ELR (cell line): ENCODE measurements at places on chromosomes 3 and 15.
A peak's percentile ranks its signal among the peaks of the same experiment; 100 is the strongest.

- DNase-seq = no peak
Measured at GRCh38 chr3:124206225-124207055, 214.5 kb upstream of the ROPN1 start.

DNA sequence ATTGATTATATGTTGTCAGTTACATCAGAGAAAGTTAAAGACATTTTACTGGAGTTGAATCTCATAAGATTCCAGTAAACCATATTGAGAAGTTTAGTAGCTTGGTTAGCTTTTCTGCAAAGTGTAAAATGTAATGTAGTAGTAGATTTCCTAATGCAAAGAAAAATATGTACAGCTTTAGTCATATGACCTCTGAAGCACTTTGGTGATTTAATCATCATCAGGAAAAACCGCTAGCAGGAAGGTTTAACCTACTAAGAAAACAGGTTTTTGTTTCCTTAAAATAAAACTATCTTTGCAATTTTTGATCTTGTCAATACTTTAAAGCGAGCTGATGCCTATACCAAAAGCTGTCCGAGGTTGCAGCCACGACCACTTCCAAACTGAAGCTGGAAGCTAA is 364.6 kb upstream of the ZNF385D start:
- DNase-seq = peak; percentile 1

- DNase-seq = no peak
Measured at GRCh38 chr3:49153349-49153912, 12.7 kb downstream of the CCDC71 start.

GRCh38 chr15:53710906-53711305 is 48.6 kb downstream of the WDR72 start:
- no peak for DNase-seq

- no peak for DNase-seq
Measured at GRCh38 chr15:101145362-101145761, 106.5 kb downstream of the CHSY1 start.

- DNase-seq = no peak
Measured at GRCh38 chr3:189361103-189361835, 189.5 kb downstream of the TPRG1 start.

- peak; percentile 8 for DNase-seq
Measured at GRCh38 chr3:31522152-31522551, 10.6 kb upstream of the STT3B start.

GRCh38 chr3:128603811-128604775 is 46.5 kb downstream of the RPN1 start:
- no peak for DNase-seq

DNA sequence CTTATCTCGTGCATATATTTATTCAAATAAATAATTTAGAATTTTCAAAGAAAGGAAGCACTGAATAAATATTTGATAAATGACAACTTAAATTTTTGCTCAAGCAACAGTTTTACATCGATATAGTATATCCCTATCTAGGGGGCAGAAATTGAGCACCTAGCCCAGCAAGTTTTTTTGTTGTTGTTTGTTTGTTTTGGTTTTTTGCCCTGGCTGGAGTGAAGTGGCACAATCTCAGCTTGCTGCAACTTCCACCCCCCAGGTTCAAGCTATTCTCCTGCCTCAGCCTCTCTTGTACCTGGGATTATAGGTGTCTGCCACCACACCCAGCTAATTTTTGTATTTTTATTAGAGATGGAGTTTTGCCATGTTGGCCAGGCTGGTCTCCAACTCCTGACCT is 42.4 kb downstream of the OIP5 start:
- no peak for DNase-seq

DNA sequence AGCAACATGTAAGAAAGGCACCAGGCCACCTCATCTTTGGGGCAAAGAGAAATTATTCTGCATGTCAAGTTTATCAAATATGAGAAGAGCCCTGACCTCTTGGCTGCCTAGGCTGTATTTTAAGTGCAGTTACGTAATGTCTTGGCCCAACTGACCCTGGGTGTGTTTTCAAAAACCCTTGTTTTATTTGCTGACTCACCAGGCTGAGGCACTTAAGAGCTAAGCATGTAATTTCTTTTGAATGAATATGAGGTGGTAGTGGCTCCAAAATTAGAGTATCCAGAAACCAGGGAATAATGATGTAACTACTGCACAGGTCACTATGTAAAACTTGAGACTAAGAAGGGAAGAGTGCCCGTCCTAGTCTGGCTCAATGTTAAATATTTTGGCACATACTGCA is 24.3 kb downstream of the PGPEP1L start:
- peak; percentile 65 for DNase-seq

GRCh38 chr3:109187390-109187789 is 50.9 kb downstream of the C3orf85 start:
- DNase-seq = no peak

DNA sequence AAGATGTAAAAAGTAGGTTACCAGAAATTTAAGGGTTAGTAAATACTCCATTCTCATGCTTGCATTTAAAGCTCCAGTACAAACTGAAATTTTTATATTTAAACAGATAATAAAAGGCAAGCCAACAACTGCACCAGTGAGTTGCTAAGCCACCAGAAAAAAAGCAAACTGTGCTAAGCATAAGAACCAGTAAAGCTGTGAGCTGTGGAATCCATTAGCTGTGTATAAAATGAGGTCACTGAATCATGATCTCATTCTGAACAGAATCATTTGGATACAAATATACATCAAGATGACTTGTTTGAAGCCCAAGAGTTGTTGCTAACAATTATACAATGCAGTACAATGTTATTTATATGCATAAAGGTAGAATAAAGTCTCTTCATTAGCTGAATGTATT is 1312.2 kb downstream of the SI start:
- DNase-seq = no peak

GRCh38 chr15:75109736-75110130 is 86.3 kb downstream of the PPCDC start:
- no peak for DNase-seq

- no peak for DNase-seq
Measured at GRCh38 chr3:36486009-36486795, 105.9 kb downstream of the STAC start.

GRCh38 chr3:153590051-153590450 is 428.0 kb downstream of the RAP2B start:
- no peak for DNase-seq

GRCh38 chr3:65265511-65265910 is 577.7 kb upstream of the ADAMTS9 start:
- DNase-seq = no peak

DNA sequence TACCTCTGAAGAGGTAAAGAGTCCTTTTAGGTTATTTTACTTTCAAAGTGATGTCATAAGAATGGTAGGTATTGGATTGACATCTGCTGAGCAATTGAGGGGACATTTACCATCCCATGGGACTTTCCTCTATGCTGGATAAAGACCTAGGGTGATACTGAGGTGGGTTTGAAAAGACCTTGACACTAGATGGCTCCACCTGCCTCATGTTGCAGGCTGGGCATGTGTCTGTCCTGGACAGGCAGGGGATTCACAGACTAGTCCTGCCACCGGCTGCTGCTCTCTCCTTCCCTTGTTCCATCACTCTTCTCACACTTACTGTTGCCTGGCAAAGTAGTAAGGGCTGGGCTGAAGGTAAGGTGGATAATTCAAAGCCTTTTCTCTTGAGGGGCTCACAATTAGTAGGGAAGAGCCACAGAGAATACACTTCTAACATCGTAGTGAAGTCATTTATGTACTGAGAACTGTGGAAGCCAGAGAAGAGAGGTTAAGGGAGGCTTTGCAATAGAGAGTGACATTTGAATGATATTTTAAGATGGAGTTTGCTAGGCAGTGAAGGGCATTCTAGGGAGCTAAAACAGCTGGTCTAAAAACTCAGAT is 27.7 kb downstream of the TRAK1 start:
- peak; percentile 62 for DNase-seq

GRCh38 chr15:99983171-99983885 is 250.1 kb upstream of the LYSMD4 start:
- DNase-seq = peak; percentile 9

DNA sequence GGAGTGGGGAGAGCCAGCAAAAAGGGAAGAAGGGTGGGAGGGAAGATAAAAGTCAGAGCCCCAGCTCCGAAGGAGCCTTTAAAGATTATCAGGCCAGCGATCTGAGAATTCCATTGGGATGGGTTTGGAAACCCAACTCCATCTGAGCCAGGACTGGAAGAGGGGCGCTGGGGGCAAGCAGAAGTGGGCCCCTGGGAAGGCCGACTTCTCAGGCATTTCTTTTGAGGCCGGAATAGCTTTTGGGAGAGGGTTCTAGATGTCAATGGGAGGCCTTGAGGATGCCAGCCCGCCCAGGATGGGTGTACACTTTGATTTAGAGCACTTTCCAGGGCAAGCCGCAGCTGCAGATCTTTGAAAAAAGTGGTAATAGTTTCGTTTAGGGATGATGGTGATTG is 6.6 kb upstream of the SOX2 start:
- DNase-seq = no peak

DNA sequence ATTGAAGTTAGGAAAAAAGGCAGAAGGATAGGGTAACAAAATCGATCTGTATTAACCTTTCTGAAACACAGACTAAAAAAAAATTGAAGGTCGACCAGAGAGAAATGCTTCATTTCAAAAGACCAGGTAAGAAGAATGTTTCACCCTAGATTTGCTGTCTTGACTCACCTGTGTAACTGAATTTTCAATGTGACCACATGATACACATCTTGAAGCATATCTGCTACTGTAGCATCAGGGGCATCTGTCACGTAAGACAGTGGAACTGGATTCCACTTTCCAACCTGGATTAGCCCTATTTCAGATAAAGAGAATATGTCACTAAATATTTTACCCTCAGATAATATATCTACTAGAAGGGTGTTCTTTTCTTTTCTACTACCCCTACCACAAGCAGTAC is 9.3 kb downstream of the SATB1 start:
- DNase-seq = no peak

- DNase-seq = peak; percentile 83
Measured at GRCh38 chr3:190862209-190863118, at the start of gene GMNC. TSS of gene GMNC (minus strand) at chr3:190862694. CDS start at chr3:190862615, 79 bp downstream.

DNA sequence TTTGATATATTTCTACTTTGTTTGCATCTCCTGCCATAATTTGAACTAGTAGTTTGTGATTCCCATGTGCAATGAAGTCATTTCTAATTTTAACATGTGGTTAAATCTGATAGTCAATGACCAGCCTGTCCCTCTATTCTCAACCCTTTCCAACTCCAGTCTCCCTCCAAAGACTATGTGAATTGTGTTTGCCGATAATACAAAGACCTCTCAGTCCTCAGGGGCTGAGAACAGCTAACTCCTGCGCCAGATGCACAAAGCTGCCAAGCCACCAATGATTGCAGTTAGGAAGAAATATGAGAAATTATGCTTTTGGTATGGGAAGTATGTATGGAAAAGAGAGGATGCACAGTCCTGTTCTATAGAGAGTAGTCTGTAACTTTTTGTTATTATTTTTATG is 54.0 kb downstream of the KCNH8 start:
- DNase-seq = no peak

GRCh38 chr3:172148241-172148640 is 108.9 kb downstream of the FNDC3B start:
- DNase-seq = peak; percentile 69

DNA sequence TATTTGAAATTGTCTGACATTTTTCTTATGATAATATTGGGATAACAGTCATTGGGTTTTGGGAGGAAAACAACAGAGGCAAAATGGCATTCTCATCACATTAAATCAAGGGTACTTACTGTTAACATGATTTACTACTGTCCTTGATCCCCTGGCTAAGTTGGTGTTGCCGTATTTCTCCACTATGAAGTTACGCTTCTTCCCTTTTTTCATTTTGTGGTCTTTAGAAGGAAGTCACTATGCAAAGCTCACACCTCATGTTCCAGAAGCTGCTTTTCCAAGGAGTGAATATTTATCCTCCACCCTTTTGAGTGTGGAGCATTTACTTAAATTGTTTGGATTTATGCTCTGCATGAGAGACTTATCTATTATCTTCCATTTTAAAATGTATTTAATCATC is 63.7 kb downstream of the ALCAM start:
- no peak for DNase-seq

GRCh38 chr3:189184566-189184965 is 12.8 kb downstream of the TPRG1 start:
- DNase-seq = no peak

GRCh38 chr15:96321639-96322535 is 8.6 kb upstream of the NR2F2 start:
- DNase-seq = peak; percentile 37

DNA sequence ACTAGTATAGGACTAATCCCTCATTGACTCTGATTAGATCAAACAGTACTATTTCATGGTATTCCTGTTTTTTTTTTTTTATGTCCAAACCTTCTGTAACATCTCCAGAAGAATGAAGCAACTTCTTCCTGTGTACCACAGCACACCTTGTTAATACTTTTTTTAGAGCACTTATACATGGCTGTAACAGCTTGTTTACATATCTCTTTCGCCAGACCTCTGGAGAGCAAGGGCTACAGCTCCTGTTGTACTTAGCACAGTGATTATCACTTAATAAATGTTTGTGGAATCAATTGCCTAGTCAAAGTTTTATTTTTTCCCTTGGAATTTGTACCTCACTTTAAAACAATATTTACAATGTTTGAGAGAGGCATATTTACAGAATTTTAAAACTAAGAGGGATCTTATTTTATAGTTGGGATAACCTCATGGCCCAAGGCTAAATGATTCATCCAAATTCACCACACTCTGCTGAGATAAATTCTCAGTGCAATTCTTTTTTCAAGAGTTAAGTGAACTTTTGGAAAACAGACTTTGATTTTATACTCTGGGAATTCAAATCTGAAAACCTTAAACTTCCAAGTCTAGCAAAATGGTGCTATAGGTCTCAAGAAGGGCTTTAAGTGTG is 9.2 kb upstream of the GATM start:
- DNase-seq = peak; percentile 36

DNA sequence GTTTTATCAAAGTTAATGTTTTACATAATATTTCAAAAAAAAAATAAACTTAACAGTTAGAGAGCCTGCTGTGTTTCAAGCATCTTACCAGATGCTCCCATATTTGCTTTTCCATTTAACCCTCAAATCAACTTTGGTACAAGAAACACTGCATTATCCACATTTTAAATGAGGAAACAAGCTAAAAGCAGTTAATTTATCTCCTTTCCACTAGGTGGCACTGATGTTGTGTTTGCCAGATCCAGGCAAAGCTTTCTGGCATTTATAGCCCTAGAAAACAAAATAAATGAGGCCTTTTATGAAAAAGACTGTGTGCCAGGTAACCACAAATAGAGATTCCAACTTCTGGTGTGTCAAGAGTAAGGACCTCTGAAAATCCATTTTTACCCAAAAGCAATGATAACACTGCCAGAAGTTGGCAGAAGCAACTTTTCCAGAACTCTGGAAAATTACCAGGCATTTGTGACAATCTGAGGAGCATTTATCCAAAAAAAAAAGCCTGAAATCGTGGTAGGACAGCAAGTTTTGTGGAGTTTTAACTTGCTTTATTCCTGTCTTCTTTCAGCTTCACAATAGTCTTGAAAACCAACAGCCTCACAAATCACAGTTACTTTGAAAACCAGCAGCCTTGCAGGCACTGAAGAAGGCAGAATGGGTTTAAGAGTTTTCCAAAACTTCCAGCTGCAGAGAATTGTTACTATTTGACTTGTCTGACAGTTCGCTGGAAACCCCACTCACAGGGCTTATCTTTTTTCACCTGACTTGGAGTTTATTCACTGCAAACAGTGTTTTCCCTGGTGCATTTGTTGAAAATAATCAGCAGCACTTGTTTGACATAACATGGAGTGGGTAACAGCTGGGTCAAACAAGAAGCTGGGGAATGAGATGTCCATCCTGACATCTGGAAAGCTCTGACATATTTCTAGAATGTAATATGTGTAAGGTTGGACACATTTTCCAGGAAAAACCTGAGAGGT is 9.2 kb downstream of the FAM162A start:
- DNase-seq = peak; percentile 72

GRCh38 chr3:142150271-142150670 is 927 bp upstream of the TFDP2 start:
- no peak for DNase-seq

GRCh38 chr3:114418107-114418506 is 124.3 kb downstream of the TIGIT start:
- DNase-seq = peak; percentile 50
